ENCODE measurements at places on chromosomes 7 and 10.

GRCh38 chr7:44327981-44328380 is 2.6 kb upstream of the CAMK2B start:
- DNase-seq, result no peak

DNA sequence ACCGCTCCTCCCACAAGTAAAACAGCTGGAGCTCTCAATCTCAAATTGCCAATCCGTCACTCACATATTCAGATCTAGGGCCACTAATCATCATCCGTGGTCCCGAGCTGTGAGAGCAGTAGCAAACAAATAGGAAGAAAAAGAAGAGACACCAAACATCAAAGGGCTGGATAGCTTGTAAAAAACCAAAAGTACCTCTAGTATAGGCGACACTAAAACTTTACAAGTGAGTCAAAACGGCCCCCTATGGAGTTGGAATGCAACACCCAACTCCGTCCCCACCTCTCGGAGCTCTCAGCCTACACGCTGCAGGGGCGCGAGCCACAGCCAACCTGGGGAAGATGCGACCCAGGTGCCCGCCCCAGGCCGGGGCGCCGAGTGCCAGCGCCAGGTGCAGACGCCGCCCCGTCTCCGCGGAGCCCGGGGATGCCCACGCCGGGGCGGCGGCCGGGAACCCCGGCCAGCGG is 581 bp downstream of the FAM3C start:
- peak; percentile 51 for DNase-seq

GRCh38 chr7:16755397-16755796 is 1.8 kb downstream of the TSPAN13 start:
- DNase-seq, result no peak

- no peak for DNase-seq
Observed at GRCh38 chr10:129514568-129515451, 47.8 kb downstream of the MGMT start.

- DNase-seq, result no peak
Observed at GRCh38 chr10:83603708-83604107, 535.6 kb upstream of the GHITM start.

DNA sequence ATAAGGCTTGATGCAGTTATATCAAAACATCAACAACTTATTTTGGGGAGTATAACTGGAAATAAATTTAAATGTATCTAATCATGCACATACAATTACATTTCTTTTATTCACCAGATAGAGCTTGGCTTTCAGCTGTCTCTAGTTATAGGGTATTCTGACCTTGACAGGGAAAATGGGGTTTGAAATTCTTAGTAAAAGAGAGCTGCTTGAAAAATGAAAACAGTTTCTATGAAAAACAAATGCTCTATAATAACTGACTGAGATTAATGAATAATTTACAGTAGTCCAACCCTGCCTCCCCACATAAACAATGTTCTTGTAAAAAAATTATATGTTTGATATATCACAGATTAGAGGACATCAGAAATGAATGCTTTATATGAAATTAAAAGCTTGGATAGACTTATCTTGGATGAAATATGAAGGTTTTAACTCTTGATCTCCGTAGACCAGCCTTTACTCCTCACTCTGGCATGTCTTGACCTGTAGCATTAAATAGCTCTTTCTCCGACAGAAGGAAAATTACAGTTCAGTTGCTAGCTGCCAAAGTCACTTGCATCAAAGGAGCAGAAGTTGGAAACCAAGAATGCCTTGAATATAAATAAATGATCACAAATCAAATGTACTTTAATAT is 32.1 kb downstream of the VWC2 start:
- no peak for DNase-seq

DNA sequence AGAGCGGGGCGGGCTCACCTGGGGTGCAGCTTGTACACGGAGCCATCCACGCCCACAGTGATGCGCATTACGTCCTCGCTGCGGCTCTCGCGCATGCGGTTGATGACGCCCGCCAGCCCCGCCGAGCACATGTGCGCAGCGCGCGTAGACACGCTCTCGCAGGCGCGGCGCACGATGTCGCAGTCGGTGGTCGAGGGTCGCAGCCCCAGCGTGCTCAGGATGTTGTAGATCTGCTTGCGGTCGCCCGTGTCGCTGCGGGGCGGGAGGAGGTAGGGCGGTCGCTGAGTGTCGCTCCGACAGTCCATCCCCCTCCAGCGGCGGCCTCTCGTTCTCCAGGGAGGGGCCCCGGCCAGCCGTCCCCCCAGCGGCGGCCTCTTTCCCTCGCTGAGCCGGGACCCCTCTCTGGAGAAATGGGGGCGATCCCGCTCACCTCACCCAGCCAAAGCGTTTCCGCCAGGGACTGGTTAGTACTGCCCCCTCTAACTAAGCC is 4.4 kb upstream of the MYL7 start:
- no peak for DNase-seq

DNA sequence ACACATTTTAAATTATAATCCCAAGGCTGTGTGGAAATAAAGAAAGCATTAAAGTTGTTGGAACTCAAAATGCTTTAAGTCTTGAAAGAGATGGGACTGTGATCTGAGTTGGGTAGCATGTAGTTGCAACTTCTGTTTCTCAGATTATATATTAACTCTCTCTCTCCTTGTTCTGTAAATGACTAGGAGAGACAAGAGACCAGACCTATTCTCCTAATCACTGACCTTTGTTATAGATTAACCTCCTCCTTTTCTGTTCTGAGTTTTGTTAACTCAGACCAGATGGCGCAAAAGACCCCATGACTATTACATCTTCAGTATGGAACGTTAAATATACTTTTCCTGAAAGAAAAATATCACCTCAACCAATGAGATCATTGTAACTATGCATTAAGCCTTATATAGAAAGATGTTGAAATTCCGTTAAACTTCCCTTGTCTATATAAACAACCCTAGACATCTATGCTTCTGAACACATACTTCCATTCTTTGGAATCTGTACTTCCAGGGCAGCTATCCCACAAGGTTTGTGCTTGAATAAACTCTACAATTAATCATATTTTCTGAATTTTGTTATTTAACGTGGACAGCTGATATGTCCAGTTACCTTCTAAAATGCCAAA is 143.5 kb upstream of the TRIM24 start:
- no peak for DNase-seq

DNA sequence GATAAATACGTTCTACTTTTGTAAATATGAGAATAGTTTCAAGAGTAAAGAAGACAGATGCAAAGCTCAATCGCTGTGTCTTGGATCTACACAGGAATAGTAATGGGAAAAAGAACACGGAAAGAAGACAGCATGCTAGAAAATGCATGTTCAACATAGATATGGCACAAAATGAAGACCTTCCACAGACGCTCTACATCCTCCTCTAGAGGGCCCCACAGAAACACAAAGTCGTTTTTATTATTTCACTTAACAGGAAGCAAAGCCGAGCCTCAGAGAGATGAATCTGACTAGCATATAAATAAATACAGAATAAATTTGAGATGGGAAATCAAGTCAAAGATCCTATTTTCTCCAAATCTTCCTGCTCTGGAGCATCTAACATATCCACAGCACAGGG is 292.6 kb downstream of the PARD3 start:
- DNase-seq, result no peak

DNA sequence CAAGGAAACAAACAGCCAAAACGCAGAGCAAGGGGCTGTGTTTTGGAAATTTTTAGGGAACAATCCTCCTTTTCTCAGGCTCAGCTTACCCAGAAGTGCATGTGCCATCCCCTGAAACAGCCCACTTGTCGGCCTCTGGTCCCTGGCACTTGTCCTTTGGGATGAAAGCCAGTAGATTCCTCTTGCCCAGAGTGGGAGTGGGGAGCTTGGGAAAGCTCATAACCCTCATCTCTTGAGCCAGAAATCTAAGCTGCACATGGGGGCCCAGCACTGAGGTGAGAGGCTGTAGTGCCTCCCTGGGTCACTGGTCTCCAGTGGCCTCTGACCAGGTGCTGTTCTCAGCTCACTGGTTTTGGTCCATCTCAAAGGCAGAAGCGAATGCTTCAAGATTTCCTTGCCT is 150.3 kb downstream of the RNF216 start:
- DNase-seq, result no peak

DNA sequence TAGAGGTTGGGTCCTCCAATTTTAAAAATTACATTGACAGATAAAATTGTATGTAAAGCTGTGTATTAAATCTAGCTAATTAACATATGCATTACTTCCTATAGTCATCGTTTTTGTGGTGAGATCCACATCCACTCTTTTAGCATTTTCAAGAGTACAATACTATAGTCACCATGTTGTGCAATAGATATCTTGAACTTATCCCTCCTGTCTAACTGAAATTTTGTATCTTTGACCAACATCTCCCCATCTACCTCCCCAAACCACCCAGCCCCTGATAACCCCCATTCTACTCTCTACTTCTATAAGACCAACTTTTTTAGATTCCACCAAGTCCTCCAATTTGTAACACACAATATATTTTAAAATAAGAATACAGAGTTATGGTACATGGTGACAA is 208.0 kb downstream of the RELN start:
- DNase-seq, result no peak

GRCh38 chr7:133830081-133830480 is 297.1 kb upstream of the LRGUK start:
- DNase-seq, result no peak

DNA sequence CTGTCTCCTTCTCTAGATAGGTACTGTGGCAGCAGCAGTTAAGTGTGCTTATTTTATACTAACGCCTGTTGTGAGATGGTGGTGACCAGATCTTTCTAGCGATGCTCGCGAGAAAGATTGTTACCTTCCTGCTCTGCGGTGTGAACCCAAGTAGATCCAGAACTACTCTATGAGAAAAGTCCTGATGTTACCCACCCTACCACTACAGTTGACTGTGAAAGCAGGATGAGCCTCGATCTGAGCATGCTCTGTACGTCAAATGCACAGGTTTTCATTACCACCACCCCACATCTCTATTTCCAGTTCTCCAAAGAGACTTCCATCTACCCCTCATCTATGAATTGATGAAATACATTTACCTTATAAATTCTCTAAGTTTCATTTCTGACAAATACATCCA is 64.6 kb upstream of the KCTD7 start:
- no peak for DNase-seq

GRCh38 chr10:73553761-73554160 is 37.4 kb downstream of the USP54 start:
- no peak for DNase-seq

DNA sequence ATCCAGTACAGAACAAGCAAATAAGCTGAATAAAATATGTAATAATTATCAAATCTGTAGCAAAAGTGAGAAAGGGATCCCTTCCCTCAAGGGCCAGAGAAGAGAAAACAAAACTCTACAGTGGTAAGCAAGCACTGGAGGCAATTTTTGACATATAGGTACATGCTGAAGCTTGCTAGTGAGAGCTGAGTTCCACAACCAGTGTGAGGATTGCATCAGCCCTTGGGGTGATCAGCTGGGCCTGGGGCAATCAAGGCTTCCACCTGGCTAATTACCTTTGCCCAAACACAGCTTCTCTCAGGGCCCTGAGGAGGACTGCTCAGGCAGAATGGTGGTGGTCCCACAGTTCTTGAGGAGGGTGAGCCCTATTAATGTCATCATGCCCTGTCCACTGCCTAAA is 134.4 kb upstream of the DLX6 start:
- no peak for DNase-seq

- DNase-seq, result no peak
Observed at GRCh38 chr10:75180592-75180991, 30.0 kb upstream of the VDAC2 start.

GRCh38 chr10:73865459-73866442 is 8.6 kb downstream of the CAMK2G start:
- peak; percentile 59 for DNase-seq

GRCh38 chr7:103993551-103993950 is 4.1 kb upstream of the RELN start:
- no peak for DNase-seq

GRCh38 chr7:129689995-129690581 is 78.6 kb downstream of the NRF1 start:
- no peak for DNase-seq
